Esophagus muscularis mucosa (tissue), 4 donors: ENCODE measurements at places on chromosomes 5 and 9. TPM values are rescaled to one million over a fixed set of nuclear protein-coding genes. Genes with fewer than 3 reads are reported as not detected.

DNA sequence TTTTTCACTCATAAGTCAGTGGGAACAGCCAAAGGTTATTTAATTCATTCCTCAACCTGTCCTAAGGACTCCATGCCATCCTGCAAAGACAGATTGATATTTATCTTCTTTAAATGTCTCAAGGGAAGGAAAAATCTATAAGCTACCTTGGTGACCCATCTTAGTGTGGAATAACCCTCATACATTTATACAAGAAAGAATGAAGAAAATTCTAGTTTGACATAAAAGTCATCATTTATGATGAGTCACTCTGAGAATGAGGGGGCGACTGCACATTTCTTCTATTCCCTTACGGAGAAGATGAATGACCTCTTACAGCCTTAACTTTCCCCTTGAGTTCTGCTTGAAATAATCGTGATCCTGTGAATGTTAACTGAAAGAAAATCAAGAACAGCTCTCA, 26.8 kb upstream of the NUDT12 start:
- H3K27ac ChIP-seq, result no peak overlapping the region
- no peaks in the 10 kb centered on the region for H3K27me3 ChIP-seq
- no peaks in the 10 kb centered on the region for H3K36me3 ChIP-seq
- no peak for DNase-seq
- no peak overlapping the region for H3K4me3 ChIP-seq
- no peaks in the 10 kb centered on the region for H3K4me1 ChIP-seq

Gene CNTRL
- 7.8 TPM for total RNA-seq

DNA sequence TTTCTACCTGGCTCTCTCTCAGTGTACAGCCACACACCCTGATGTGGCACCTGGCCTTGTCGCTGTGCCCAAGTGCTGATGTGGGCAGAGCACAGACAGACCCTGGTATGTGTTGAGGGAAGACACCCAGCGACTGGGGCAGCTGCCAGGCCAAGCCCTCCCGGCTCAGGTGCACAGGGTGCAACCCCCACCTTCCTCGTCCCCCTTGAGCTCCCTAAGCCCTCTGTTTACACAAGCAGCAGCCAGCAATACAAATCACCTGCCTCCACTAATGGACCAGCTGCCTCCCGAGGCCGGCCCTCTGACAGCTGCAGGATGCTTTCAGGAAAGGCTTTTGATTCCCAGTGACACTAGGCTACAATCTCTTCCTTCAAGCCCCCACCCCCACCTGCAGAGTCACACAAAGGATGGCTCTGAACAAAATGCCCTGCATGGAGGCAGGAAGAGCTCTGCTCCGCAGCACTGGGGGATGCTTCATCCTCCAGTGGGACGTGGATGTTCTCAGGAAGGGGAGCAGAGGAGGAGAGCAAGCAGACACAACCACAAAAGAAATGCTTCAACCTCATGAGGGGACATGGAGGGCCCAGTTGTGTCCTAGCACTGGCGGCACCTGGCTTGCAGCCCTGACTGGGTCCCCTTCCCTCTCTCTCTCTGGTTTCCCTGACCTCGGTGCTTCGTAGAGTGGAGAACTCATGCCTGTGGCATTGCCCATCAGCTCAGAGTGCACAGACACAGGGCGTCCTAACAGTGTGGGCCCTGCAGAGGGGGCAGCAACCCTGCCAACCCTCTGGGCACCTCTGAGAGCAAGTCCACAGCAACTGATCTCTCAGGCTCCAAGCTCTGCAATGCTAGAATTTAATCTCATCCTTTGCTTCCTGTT, 140.8 kb downstream of the BARX1 start:
- H3K4me1 ChIP-seq, result no peaks in the 10 kb centered on the region
- H3K27me3 ChIP-seq, result no peaks in the 10 kb centered on the region
- H3K27ac ChIP-seq, result no peak overlapping the region
- no peaks in the 10 kb centered on the region for H3K36me3 ChIP-seq
- no peak overlapping the region for H3K4me3 ChIP-seq

DNA sequence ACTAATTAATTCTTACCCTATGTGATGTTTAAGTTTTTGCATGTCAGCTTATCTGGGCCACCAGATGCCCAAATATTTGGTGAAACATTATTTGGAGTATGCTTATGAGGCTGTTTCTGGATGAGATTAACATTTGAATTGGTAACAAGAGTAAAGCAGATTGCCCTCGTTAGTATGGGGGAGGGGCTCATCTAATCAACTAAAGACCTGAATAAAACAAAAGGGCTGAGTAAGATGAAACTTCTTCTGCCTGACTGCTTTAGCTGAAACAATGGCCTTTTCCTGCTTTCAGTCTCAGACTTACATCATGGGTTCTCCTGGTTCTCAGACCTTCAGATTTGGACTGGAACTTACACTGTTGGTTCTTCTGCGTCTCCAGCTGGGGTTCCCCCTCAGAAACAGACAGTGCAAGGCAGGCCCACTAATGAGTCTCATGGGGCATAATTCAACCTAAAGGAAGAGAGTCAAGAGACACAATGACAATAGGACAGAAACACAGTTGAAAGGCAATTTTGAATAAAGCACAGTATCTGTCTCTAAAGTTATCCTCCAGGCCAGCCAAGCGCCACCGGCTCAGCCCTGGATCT, 288.4 kb downstream of the CAAP1 start:
- no peaks in the 10 kb centered on the region for H3K36me3 ChIP-seq
- no peaks in the 10 kb centered on the region for H3K4me1 ChIP-seq
- H3K27me3 ChIP-seq, result no peaks in the 10 kb centered on the region
- DNase-seq, result no peak
- H3K27ac ChIP-seq, result no peak overlapping the region
- no peak overlapping the region for H3K4me3 ChIP-seq

GRCh38 chr9:124146031-124146561, 111.7 kb upstream of the NEK6 start:
- no peaks in the 10 kb centered on the region for H3K36me3 ChIP-seq
- H3K4me3 ChIP-seq, result no peak overlapping the region
- no peaks in the 10 kb centered on the region for H3K27me3 ChIP-seq
- peak; percentile 62 for DNase-seq

GRCh38 chr5:88092358-88092757, 176.3 kb downstream of the TMEM161B start:
- no peak overlapping the region for H3K27ac ChIP-seq
- no peak overlapping the region for H3K4me3 ChIP-seq
- H3K36me3 ChIP-seq, result no peaks in the 10 kb centered on the region
- DNase-seq, result no peak

Gene GNG10
- 94.3 TPM for total RNA-seq

DNA sequence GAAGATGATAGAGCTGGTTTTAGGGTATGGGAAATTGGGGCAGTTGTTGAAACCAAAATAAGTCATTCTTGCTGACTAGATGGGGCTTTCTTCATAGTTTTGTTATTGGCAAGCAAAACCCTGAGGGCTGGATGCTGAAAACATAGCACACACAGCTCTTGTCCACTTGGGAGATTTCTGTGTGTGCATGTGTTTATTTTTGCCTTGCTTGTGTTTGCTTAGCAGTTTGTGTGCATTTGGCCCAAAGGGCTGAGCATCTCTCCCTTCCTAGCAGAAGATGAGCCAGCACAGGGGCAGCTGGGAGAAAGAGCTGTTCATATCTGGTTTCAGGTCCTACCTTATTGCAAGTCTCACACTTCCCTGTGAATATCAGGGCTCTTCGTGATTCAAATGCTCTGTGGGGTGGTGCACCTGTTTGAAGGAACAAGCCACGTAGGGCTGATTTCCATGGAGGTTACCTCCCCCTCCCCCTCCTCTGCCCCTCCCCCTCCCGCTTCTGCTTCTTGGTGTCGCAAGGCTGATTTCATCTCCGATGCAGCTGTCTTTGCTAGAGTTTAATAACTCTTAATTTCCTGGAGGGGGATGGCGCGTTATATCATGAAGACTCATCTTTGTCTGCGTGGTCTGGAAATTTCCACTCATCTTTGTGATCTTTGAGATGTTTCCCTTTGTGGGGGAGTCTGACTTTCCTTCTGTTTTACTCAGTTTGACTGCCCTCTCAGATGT, 296.5 kb downstream of the ARHGAP26 start:
- no peaks in the 10 kb centered on the region for H3K36me3 ChIP-seq
- H3K27ac ChIP-seq, result peak overlapping the region; percentile 23
- H3K27me3 ChIP-seq, result no peaks in the 10 kb centered on the region
- no peak overlapping the region for H3K4me3 ChIP-seq
- H3K4me1 ChIP-seq, result peaks cover 51% of the 10 kb centered on the region

DNA sequence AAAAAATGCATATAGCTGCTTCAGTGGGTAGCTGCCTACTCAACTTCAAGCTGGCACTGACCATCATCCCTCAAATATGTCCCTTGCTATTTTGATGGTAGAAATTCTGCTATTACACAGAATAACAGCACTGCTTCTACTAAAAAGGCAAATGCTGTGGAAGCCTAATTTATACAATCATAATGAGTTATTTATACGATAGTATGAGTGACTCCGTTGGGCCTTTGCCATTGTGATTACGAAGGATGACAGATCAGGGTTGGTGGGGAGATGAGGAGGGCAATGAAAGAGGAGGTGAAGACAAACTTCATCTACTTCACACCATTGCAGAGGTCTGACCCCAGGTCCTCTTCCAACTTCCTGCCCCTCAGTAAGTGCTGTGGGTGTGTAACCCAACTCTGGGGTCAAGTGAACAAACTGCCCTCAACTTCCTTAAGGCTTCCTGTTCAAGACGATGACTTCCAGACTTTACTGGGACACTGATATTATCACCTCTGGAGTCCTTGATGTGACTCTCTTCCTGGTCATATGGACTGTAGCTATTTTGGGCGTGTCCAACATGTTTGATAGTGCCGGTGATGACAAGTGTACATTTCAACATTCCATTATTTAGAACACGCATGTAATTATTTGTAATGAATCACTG, 74.1 kb upstream of the RPS23 start:
- H3K4me1 ChIP-seq, result peaks cover 29% of the 10 kb centered on the region
- no peaks in the 10 kb centered on the region for H3K36me3 ChIP-seq
- no peaks in the 10 kb centered on the region for H3K27me3 ChIP-seq
- DNase-seq, result peak; percentile 50

Gene CAVIN4
- 1.2 TPM for total RNA-seq

- no peaks in the 10 kb centered on the region for H3K36me3 ChIP-seq
- no peak overlapping the region for H3K4me3 ChIP-seq
- no peak for DNase-seq
- H3K4me1 ChIP-seq, result no peaks in the 10 kb centered on the region
- no peaks in the 10 kb centered on the region for H3K27me3 ChIP-seq
- H3K27ac ChIP-seq, result no peak overlapping the region
Measured at GRCh38 chr9:38274800-38275199, 117.7 kb upstream of the ALDH1B1 start.

GRCh38 chr9:72254901-72255545, 105.8 kb downstream of the GDA start:
- H3K36me3 ChIP-seq, result no peaks in the 10 kb centered on the region
- no peak overlapping the region for H3K27ac ChIP-seq
- H3K4me3 ChIP-seq, result no peak overlapping the region
- no peaks in the 10 kb centered on the region for H3K4me1 ChIP-seq
- no peak for DNase-seq
- no peaks in the 10 kb centered on the region for H3K27me3 ChIP-seq

DNA sequence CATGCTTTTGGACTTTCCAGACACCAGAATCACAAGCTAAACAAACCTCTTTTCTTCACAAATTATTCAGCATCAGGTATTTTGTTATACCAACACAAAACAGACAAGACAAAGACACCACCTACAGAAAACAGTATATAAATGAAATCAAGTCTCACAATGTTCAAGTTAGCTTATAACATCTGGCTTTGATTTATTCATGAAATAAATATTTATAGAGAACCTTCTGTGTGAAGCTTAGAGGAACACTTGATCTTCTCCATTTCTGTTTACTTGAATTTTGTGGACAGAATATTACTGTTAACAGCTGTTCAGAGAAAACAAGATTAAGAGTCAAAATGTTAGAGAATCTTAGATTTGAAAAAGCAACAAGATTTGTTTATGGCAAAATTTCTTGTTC, 137.4 kb upstream of the PRR16 start:
- DNase-seq, result no peak
- H3K27me3 ChIP-seq, result no peaks in the 10 kb centered on the region
- H3K36me3 ChIP-seq, result no peaks in the 10 kb centered on the region
- H3K4me3 ChIP-seq, result no peak overlapping the region
- no peak overlapping the region for H3K27ac ChIP-seq

Gene TMEM171
- not detected for total RNA-seq

GRCh38 chr5:107342371-107342770, 328.4 kb downstream of the EFNA5 start:
- no peak overlapping the region for H3K4me3 ChIP-seq
- no peaks in the 10 kb centered on the region for H3K27me3 ChIP-seq
- DNase-seq, result no peak
- H3K36me3 ChIP-seq, result no peaks in the 10 kb centered on the region
- H3K4me1 ChIP-seq, result no peaks in the 10 kb centered on the region

- H3K4me3 ChIP-seq, result no peak overlapping the region
- H3K4me1 ChIP-seq, result no peaks in the 10 kb centered on the region
- DNase-seq, result peak; percentile 86
- H3K27me3 ChIP-seq, result no peaks in the 10 kb centered on the region
- no peak overlapping the region for H3K27ac ChIP-seq
Measured at GRCh38 chr9:2857564-2858198, 13.8 kb upstream of the PUM3 start.

Gene ZNF169
- 3.8 TPM for total RNA-seq

DNA sequence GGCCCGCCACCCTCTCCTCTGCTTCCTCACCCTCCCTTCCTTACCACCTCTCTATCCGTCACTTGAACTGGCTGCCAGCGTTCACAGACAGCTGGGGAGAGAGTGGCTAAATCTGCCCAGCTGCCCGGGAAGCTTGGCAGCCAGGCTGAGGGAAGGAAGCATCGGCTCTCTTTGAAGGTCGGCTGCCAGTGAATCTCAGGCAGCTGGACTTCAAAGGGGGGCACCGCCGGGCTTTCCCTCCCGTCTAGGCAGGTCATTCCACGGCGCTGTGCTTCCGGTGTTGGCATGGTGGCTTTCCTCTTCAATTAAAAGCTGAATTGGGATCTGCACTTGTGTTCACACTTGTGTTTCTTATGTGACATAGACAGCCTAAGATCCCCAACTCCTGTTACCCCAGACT, 174.0 kb downstream of the GDNF start:
- H3K27me3 ChIP-seq, result no peaks in the 10 kb centered on the region
- no peaks in the 10 kb centered on the region for H3K36me3 ChIP-seq
- H3K4me1 ChIP-seq, result peaks cover 55% of the 10 kb centered on the region
- peak overlapping the region; percentile 61 for H3K27ac ChIP-seq
- no peak overlapping the region for H3K4me3 ChIP-seq
